ENCODE measurements at places on chromosomes 5 and 9.

GRCh38 chr9:38518826-38519225 is 94.6 kb upstream of the IGFBPL1 start:
- DNase-seq: no peak

- DNase-seq: no peak
Observed at GRCh38 chr9:557601-558201, 283.8 kb upstream of the DMRT1 start.

DNA sequence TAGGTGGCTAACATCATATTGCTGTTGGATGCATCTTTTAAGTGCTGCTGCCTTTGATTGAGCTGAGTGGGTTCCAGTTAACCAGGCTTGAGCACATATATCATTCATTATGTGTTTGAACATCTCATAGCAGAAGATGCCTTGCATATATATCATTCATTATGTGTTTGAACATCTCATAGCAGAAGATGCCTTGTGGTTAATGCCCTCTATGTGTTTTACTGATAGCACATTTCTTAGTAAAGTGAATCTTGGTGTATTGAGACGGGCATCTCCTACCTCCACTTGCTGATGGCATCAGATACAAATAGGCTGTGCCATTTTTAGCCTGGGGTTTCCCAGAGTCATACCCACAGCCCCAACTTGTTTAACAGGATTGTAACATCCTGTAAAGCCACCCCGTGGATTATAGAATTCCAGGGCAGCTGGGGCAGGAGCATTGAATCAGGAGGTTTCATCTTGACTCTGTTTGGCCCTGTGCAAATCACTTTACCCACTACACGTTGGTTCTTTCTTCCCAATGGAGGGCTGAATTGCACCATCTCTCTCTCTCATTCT is 26.5 kb downstream of the MTAP start:
- DNase-seq: no peak

DNA sequence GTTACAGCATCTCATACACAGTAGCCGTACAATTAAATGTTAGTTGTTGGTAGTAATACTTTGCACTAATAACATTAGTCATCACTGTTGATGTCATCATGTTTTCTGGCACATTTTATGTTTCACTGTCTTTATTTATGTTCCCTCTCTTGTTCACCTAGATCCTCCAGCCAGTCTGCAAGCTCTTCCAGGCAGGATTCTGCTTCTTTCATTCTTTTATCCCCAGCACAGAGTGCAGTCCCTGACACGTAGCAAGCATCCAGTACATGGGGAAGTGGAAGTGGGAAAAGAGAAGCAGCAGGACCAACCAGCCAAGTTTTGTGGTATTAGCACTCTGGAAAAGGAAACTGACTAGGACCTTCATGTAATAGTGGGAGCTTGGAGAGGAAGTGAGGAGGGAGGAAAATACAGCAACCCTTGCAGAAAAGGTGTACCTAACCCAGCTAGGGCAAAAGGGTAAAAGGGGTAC is 89.7 kb upstream of the SLC44A1 start:
- peak; percentile 37 for DNase-seq
